AML-193 (cell line): ENCODE measurements at places on chromosomes 1 and 21.

DNA sequence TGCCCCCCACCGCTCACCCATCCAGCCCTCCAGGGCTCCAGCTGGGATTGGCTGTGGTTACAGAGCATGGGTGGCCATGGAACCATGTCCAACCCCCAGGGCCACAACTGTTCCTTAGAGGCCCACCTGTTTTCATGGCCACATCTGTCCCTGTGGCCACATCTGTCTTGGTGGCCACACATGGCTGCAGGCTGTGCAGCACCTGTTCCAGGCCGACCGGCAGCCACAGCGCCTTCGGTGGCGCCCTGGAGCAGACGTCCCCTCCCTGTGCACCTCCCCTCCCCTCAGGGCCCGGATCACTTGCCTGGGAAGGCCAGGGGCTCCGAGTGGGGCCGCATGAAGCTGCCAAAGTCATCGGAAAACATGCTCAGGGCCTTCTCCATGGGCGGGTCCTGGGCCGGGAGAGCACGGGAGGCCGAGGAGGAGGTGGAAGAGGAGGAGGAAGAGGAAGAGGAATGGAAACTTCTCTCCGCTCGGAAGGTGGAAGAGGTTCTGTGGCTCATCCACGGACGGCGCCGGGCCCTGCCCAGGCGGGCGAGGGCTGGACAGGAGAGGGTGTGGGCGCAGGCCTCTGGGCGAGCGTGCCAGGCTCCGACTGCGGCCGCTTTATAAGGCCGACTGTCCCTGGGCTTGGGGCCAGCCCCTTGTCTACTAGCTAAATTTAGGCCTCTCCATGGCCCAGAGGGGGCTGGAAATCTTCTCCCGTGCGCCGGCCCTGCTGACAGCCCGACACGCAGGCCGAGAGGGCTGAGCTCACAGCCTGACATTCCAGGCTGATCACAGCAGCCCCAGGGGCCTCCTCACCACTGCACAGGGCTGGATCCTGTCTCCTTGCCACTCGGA is at the start of gene HSPB7:
TSS of gene HSPB7 (minus strand) at position 583 of the 843 bp plus-strand sequence. CDS start at position 503, 80 bp downstream.
- DNase-seq, result no peak

DNA sequence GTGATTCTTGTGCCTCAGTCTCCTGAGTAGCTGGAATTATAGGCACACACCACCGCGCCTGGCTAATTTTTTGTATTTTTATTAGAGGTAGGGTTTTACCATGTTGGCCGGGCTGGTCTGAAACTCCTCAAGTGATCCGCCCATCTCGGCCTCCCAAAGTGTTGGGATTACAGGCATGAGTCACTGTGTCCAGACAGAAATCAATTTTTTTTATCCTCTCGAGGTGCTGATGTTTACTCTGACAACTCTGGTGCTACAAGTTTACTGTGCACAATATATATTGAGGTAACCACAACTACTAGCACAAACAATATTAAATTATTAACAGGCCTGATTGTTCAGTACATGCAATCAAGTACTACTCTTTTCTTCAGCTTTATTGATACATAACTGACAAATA is 39.7 kb downstream of the F13B start:
- no peak for DNase-seq

DNA sequence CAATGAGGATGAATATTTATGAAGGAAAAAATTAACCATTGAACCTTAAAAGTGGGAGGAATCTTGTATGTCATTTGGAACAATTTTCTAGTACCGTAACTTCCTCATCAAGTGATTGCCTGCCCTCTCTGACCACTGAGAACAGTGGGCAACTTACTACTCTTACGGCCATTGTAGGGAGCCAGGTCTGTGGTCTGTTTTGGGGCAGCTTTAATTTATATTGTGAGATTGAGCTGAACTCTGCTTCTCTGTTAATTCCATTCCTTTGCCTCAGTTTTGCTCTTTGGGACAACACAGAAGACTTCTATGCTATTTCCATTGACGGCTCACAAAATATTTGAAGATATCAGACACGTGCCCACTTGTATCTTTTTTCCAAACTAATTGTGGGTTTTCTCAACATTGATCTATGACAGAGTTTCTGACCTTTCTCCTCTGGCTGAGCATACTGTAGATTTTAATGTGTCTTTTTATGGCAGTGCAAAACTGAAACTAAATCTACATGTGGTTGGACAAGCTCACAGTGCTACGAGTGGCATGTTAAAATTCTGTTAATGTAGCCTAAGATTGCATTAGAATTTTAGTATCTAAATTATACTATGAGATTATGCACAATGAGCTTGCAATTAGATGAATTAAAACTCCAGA is 27.8 kb upstream of the ZNF281 start:
- DNase-seq, result no peak

DNA sequence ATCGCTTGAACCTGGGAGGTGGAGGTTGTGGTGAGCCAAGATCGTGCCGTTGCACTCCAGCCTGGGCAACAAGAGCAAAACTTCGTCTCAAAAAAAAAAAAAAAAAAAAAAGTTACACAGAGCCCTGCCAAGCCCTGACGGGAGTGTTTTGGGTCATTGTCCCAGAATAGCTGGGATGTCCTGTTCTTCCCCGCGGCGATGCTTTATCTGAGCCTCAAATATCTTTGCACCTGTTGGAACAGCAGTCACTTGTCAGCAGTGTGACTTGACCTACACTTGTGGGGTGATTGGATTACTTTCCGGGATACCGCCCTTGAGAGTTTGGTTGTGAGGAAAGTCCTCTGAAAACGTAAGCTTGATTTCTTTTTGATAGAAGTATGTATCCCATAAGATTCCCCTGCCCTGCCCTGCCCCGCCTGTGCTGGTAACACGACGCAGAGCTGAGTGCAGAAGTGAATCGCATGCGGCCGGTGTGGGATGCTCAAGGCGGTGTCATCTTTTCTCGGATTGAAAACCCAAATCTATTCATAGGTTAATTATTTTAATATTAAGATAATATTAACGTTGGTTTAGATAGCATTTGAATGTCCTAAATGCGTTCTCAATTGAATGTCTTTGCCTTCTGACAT is 50.9 kb downstream of the PCNT start:
- no peak for DNase-seq

DNA sequence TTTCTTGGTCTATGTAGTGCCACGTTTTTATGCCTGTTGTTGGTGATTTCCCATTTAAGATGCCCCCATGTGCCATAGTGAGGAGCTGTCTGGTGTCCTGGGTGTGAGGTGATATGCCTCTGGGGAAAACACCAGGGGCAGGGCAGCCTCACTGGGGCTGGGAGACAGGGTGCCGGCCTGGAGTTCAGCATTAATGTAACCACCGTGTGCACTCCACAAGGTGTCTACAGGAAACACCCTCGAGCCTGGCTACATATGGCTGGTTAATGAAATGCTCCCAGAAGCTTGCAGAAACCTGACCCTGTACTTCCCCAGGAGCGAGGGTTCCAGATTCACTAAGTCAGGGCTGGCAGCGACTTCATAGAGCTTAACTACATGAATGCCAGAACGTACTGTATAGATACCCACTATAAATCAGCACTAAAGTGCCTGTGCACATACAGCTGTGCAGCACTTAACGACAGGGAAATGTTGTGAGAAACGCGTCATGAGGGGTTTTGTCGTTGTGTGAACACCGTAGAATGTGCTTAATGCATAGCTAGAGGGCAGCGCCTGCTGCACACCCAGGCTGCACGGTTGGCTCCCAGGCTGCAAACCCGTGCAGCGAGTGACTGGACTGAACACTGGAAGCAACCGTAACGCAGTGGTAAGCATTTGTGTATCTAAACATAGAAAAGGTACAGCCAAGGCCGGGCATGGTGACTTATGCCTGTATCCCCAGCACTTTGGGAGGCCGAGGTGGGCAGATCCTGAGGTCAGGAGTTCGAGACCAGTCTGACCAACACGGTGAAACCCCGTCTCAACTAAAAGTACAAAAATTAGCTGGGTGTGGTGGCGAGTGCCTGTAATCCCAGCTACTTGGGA is 10.4 kb downstream of the TFF2 start:
- DNase-seq, result no peak

DNA sequence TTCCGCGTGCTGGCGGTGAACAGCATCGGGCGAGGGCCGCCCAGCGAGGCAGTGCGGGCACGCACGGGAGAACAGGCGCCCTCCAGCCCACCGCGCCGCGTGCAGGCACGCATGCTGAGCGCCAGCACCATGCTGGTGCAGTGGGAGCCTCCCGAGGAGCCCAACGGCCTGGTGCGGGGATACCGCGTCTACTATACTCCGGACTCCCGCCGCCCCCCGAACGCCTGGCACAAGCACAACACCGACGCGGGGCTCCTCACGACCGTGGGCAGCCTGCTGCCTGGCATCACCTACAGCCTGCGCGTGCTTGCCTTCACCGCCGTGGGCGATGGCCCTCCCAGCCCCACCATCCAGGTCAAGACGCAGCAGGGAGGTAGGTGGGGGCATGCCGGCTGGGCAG is 58.8 kb upstream of the KDM4A start:
- no peak for DNase-seq

DNA sequence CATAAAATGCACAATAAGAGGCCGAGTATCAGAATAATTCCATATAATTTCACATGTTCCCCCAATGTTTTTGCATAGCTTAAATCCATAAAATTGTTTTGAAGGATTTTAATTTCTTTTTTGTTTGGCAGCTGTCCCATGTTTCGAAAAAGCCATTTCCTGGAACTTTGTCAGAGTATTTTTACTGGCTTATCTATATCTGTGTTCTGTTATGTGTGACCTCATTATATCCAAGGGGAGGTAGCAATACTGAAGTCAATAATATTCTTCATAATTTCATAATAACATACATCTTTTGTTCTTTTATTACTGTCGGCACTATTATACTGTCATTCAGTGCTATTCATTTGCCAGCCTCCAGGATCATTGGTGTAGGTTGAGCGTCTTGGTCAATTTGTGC is 9.4 kb upstream of the BACH1 start:
- no peak for DNase-seq

GRCh38 chr1:112605633-112606327 is 13.2 kb downstream of the ST7L start:
- no peak for DNase-seq

- no peak for DNase-seq
These were observed 50.7 kb upstream of the RHOU start for GRCh38 chr1:228684607-228685006.

DNA sequence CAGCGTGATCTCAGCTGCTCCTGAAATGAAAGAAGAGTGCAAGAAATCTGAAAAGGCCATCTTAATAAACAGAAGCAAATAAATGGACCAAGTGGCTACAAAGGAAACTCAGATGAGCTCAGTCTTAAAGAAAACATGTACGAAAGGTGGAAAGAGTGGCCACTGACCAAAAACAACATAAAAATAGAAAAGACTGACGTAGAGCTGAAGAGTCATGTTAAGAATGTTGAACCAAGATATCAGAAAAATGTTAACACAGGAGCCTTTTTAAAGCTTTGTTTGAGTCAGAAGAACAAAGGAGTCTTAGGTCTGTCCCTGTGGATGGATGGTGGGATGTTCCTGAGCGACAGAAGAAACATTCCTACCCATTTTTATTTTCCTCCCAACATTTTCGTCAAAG is 30.8 kb upstream of the ZNF648 start:
- no peak for DNase-seq

GRCh38 chr1:25819491-25820246 is at the start of gene MTFR1L:
Gene MTFR1L (plus strand): TSS chr1:25819954. CDS start chr1:25823105, 3,151 bp downstream.
- DNase-seq, result peak; percentile 55

- DNase-seq, result no peak
These were observed 997.3 kb downstream of the AMY1C start for GRCh38 chr1:104746994-104747393.

GRCh38 chr1:231693361-231694074 is 66.9 kb downstream of the DISC1 start:
- DNase-seq, result no peak

DNA sequence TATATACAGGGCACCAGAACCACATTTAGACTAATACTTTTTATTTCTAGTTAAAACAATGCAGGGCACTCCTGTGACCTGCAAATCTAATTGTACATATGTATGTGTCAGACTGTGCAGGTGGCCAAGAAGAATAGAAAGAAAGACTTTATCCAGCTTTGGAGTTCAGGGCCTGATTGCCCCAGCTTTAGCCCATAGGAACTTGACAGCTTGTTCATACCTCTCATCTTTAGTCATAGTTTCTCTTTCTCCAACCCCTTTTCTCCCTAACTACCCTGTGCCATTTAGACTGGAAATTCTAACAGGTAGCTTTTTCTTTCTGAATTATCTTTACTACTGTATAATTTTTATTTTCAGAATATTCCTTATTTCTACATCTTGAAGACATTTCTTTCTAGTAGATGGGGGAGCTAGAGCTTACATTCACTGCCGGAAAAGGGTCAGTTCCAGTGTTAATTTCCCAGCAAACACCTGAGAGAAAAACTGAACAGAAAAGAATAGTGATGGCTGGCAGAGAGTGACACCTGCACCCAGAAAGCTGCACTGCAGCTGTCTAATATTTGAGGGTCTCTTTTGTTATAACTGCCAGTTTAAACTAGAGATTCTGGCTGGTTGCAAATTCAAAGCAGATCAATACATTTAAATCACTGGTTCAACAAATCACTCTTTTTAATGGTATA is 8.4 kb downstream of the YBX1 start:
- DNase-seq, result no peak

DNA sequence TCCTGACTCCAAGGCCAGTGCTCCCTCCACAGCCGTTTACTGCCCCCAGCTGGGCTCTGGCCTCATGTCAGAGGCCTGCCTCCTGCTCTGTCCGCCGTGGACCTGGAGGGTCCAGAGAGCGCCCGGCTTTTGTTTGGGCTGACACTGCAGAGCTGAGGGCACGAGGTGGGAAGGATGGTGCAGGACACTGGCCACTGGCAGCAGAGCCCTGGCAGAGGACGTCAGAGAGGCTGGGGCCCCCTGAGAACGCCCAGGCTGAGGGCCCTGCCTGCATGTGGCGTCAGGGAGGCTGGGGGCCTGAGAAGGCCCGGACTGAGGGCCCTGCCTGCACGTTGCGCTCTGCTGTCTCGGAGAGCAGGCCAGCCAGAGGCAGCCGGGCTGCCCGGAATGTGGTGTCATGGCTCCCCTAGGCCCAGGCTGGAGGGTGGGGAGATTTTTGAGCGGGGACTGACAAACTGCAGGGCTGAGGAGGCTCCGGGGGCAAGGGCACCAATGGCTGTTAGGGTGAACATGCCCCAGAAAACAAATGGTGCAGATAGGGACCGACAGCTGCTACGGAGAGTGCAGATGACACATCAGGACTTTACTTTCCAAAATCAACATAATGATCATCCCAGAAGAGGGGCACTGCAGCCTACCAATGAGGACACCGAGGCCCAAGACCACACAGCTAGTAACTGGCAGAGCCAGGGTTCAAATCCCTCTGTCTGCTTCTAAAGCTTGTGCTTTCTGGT is 31.7 kb downstream of the SLC66A1 start:
- DNase-seq, result no peak

GRCh38 chr1:221845650-221846371 is 103.9 kb upstream of the DUSP10 start:
- DNase-seq, result no peak

- DNase-seq, result no peak
These were observed 28.4 kb upstream of the DMBX1 start for GRCh38 chr1:46461017-46461808.

- DNase-seq, result peak; percentile 35
These were observed 3.5 kb upstream of the COA6 start for GRCh38 chr1:234369784-234370183.

- DNase-seq, result peak; percentile 38
These were observed 4.0 kb upstream of the GPR3 start for GRCh38 chr1:27388337-27389005.

- no peak for DNase-seq
These were observed 68.7 kb upstream of the C1orf105 start for GRCh38 chr1:172351754-172352161.
